Stimulated activated CD8-positive, alpha-beta memory T cell treated with anti-CD3 and anti-CD28 coated beads, Interleukin-7, amount 100 ng/mL, for 4 hours (primary cell): ENCODE measurements at places on chromosomes 12 and 14.

GRCh38 chr12:40898505-40898904 is 206.3 kb downstream of the CNTN1 start:
- DNase-seq: no peak

DNA sequence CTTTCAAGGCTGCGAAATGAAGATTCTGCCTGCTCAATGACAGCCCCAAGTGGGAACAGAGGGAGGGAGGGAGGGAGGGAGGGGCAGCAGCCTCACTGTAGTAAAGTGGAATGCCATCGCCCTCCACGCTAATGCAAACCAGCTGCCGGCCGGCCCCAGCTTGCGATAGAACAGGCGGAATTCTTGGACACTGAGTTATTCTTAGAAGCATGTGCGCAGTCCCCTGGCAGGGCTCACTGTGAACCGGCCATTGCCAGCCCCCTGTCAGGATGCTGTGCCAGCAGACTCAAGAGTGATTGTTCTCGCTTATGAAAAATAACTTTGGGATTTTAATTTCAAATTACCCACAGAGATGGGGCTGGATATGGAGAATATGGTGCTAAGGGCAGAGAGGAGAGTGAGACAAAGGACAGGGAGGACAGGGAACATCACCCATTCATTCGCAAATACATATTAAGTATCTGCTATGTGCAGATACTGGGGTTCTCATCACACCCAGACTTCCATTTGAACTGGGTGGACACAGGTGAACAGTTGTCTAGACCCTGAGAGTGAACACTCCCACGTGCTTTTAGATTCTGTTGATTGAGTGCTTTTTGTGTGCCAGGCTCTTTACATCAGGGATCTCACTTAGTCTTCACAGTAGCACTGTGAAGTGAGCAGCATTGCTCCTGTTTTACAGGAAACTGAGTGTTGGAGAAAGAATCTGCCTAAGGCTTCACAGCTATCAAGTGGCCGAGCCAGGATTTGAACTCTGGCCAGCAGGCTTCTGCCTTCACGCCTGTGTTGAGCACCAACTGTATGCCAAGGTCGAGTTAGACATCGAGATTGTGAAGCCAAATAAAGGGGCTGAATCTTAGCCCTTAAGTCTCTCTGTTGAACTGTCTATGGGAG is 192.9 kb downstream of the C12orf75 start:
- DNase-seq: no peak

DNA sequence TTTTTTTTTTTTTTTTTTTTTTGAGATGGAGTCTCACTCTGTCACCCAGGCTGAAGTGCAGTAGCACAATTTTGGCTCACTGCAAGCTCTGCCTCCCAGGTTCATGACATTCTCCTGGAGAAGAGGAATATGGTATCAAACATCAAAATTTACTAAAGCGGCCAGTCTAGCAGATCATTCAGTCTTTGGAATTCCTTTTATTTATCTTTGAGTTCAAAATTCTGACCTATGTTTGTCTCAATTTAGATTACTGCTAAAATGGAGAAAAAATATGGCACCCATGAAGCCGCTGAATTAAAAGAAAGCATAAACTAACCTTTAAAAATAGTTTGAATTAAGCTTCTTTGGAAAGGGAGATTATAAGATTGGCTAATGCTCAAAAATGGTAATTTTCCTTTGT is 64.5 kb upstream of the EGLN3 start:
- no peak for DNase-seq

DNA sequence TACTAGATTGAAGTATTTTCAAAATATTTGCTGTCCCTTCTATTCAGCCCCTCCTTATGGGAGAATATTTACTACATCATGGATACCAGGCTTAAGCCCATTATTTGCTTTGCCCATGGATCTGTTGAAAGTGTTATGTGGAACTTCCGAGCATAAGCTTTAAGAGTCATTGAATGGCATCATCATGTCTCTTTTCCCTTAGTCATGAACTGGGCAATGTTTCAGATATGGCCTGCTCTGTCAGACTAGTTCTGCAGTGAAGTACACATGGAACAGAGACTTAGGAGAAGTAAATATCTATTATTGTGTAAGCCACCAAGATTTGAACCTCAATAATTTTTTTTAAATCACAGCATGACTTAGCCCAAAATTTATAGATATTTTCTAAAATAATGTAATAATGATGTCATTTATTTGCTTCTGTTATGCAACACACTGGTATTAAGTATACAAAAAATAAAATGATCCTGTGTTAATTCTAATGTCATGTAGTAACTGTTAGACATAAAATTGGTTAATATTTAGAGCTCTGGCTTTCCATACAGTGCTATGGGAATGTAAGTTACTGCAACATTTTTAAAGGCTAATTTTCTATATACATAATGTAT is 1097.3 kb downstream of the SLC16A7 start:
- DNase-seq: no peak

GRCh38 chr12:57612711-57613426 is 1.6 kb downstream of the ARHGEF25 start:
- no peak for DNase-seq
